ENCODE measurements at places on chromosomes 7 and 10. TPM values are rescaled to one million over a fixed set of nuclear protein-coding genes. Genes with fewer than 3 reads are reported as not detected.

RASSF4 gene
- 23.5 TPM for total RNA-seq

ADGRA1 gene
- 0.13 TPM for total RNA-seq

ZNF467 gene
- 15.4 TPM for total RNA-seq

SLC18A3 gene
- 1.5 TPM for total RNA-seq

DNA sequence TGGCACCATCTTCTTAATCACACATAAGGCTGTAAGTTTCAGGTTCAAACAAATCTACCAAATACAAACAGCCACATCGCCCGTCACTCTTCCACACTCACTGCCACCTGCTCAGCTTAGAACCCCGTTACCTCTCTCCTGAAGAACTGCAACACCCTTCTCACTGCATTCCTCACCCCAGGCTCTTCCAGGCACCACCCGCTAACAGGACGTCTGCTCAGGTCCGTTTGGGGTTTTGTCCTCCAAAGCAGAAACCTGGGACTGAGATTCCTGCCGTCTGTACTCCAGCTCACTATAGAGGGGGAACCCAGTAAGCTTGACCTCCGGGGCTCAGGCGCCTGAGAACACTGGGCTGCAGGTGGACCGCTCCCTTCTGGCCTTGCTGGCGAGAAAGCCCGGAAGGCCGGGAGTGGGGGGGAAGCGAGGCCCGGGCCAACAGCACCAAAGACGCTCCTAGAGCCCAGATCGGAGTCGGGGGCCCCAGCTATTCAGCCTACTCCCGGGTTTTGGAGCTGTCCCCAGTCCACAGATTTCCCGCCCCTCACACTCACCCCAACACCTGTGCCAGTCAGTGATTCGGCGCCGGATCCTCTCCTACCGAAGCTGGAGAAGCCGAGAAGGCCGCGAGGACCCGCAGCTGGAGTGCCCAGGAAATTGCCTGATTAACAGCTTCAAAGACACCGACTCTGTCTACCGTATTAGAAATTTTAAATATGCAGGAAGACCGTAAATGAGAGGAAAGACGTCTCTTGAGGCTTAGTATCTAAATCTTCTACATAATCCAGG, at the start of gene AP3M1:
TSS of gene AP3M1 (minus strand) at position 625 of the 786 bp plus-strand sequence. CDS start 12,449 bp downstream, outside the sequence.
- ATAC-seq = peak; percentile 80

GRCh38 chr10:23692736-23693135, 253.9 kb downstream of the OTUD1 start:
- no peak for ATAC-seq

GRCh38 chr10:22317076-22317370, 835 bp downstream of the COMMD3 start:
- no peak for ATAC-seq
